ENCODE measurements at places on chromosomes 16 and 17. TPM values are rescaled to one million over a fixed set of nuclear protein-coding genes. Genes with fewer than 3 reads are reported as not detected.

DNA sequence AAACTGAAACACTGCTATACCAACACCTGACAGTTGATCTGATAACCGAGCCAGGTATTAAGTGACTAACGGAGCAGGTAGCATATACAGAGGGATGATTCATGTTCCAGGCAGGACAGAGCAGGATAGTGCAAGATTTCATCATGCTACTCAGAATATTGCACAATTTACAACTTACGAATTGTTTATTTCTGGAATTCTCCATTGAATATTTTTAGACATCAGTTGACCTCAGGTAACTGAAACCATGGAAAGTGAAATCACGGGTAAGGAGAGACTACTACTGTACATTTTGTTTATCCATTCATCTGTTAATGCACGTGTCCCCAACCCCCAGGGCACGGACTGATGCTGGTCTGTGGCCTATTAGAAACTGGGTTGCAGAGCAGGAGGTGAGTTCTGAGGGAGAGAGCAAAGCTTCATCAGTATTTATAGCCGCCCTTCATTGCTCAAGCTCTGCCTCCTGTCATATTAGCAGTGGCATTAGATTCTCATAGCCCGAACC, 14.5 kb upstream of the PPM1E start:
- DNase-seq: no peak
- H3K4me3 ChIP-seq: no peak overlapping the region
- no peak overlapping the region for H3K27ac ChIP-seq
- no peaks in the 10 kb centered on the region for H3K4me1 ChIP-seq
- H3K27me3 ChIP-seq: no peaks in the 10 kb centered on the region

GRCh38 chr17:1373707-1374237, 26.2 kb downstream of the YWHAE start:
- no peaks in the 10 kb centered on the region for H3K27me3 ChIP-seq
- no peak overlapping the region for H3K4me3 ChIP-seq
- DNase-seq: no peak
- no peak overlapping the region for H3K27ac ChIP-seq
- H3K36me3 ChIP-seq: no peaks in the 10 kb centered on the region
- peaks cover 80% of the 10 kb centered on the region for H3K4me1 ChIP-seq

GRCh38 chr17:8835631-8836364, 31.7 kb downstream of the PIK3R6 start:
- no peaks in the 10 kb centered on the region for H3K27me3 ChIP-seq
- no peak overlapping the region for H3K4me3 ChIP-seq
- no peak for DNase-seq
- no peak overlapping the region for H3K27ac ChIP-seq

DNA sequence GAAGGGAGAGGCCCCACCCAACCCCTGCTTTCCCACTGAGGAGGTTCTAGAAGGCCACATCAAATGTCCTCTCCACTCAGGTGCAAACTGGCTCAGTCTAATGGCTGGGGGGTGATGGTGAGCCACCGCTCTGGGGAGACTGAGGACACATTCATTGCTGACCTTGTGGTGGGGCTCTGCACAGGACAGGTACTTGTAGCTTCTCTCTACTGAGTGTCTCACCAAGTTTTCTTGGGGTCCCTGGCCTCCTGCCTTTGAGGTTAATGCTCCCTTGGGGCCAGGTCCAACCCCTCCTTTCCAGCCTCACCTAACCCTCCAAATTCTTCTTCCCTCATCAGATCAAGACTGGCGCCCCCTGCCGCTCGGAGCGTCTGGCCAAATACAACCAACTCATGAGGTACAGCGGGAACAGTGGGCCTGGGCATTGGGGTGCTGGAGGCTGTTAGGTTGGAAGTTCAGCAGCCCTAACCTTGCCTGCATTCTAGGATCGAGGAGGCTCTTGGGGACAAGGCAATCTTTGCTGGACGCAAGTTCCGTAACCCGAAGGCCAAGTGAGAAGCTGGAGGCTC, 5.7 kb downstream of the ENO3 start:
- H3K4me1 ChIP-seq: peaks cover 14% of the 10 kb centered on the region
- H3K36me3 ChIP-seq: peaks cover 6% of the 10 kb centered on the region
- no peak overlapping the region for H3K4me3 ChIP-seq

- no peak overlapping the region for H3K4me3 ChIP-seq
- no peaks in the 10 kb centered on the region for H3K27me3 ChIP-seq
- H3K36me3 ChIP-seq: no peaks in the 10 kb centered on the region
- no peak overlapping the region for H3K27ac ChIP-seq
- DNase-seq: no peak
- H3K4me1 ChIP-seq: peaks cover 5% of the 10 kb centered on the region
Observed at GRCh38 chr16:78504401-78504851, 405.0 kb downstream of the WWOX start.

GRCh38 chr16:11759163-11759834, 16.6 kb upstream of the TXNDC11 start:
- H3K4me1 ChIP-seq: no peaks in the 10 kb centered on the region
- no peaks in the 10 kb centered on the region for H3K27me3 ChIP-seq
- H3K4me3 ChIP-seq: no peak overlapping the region
- H3K27ac ChIP-seq: no peak overlapping the region
- H3K36me3 ChIP-seq: peaks cover 42% of the 10 kb centered on the region

GRCh38 chr16:4900750-4901149, 36.2 kb downstream of the PPL start:
- H3K36me3 ChIP-seq: no peaks in the 10 kb centered on the region
- peaks cover 5% of the 10 kb centered on the region for H3K27me3 ChIP-seq
- H3K4me1 ChIP-seq: no peaks in the 10 kb centered on the region
- no peak overlapping the region for H3K27ac ChIP-seq
- no peak overlapping the region for H3K4me3 ChIP-seq

DNA sequence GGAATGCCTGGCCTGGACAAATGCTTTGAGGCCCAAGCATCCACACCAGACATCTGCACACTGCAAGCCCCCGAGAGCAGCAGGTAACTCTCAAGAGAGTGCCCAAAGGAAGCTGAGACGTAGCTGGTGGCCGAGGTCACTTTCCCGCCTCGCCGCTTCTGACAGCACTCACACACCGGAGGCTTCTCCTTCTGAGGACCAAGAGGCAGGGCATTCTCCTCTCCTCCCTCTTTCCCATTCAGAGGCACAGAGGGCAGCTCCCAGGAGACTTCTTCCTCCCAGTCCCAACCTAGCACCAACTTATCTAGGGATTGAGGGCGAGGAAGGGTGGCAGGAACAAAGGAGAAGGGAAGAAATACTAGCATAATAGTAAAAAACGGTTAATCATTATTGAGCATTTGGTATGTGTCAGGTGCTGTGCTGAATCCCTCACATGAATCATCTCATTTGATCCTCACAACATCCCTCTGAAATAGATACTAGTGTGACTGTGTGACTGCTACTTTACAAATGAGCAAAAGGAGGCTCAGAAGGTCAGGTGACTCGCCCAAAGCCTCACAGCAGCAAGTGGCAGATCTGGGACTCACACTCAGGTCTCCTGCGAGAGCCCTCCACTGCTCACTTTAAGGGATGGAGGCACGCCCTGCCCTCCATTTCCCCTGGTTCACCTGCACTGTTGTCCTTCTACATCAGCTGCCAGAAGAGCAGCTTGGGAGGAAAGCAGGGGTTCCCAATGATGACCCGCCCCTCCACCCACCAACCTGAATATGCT, 41.8 kb downstream of the MYO18A start:
- H3K27me3 ChIP-seq: no peaks in the 10 kb centered on the region
- H3K36me3 ChIP-seq: peaks cover 3% of the 10 kb centered on the region
- peak overlapping the region; percentile 89 for H3K4me3 ChIP-seq
- H3K4me1 ChIP-seq: peaks cover 84% of the 10 kb centered on the region
- H3K27ac ChIP-seq: peak overlapping the region; percentile 83

DNA sequence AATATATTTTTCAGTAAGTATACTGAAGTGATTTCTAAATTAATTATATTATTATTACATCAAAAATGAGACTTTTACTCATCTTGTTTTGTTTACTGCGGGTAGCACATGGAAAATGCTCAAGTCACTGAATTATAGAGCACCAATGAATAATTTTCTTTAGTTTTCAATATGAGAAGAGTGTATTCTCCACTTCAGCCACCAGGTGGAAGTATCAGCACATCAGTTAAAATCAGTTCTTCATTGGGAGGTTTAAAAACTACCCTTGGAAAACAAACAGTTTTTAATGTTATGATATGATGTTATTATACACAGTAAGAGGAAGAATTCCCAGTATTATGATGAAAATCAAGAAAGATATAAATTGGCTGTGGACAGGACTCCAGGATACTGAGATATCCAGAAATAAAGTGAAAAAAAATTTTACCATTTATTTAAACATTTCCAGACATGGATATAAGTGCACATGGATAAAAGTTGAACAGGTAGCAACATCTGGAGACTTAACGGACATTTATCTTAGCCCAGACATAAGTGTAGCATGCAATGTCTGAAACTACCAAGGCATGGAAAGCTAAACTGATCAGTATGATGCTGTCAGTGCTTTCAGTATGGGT, 467.3 kb downstream of the KCNJ2 start:
- H3K36me3 ChIP-seq: no peaks in the 10 kb centered on the region
- no peak overlapping the region for H3K27ac ChIP-seq
- no peaks in the 10 kb centered on the region for H3K4me1 ChIP-seq
- no peak overlapping the region for H3K4me3 ChIP-seq
- no peak for DNase-seq

GRCh38 chr16:19410435-19411171, 7.1 kb upstream of the TMC5 start:
- H3K36me3 ChIP-seq: peaks cover 5% of the 10 kb centered on the region
- H3K27ac ChIP-seq: no peak overlapping the region
- peak overlapping the region; percentile 83 for H3K4me3 ChIP-seq
- DNase-seq: peak; percentile 1

DNA sequence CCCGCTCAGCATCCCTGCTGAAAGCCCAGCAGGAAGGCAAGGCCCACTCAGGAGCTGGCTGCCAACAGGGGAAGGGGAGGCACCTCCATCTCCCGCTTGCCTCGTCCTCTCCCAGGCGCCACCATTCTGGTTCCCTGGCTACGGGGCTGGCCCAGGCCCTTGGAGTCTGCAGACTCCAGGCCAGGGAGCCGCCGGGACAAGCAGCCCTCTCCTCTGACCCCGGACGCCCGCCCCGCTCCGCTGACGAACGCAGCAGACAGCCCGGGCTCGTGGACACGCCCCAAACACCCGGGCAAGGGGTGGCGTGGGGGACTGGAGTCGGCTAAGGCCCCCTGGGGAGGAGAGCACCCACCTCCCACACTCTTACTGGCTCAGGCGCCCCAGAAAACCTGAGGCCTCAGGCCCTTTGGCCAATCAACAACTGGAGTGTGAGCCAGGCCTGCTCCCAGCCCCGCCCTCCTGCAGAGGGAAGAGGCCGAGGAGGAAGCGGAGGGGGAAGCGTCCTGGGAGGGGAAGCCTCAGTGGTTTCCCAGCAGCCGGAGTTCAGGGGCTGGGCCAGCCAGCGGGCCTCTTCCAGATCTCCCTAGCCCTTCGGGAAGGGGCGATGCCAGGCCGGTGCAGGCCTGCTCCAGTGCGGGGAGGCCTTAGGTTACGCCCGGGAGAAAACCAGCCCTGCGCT, 4.2 kb downstream of the MNT start:
- peak; percentile 69 for DNase-seq
- H3K4me1 ChIP-seq: peaks cover 56% of the 10 kb centered on the region
- peaks cover 4% of the 10 kb centered on the region for H3K36me3 ChIP-seq
- H3K27ac ChIP-seq: no peak overlapping the region
- H3K27me3 ChIP-seq: no peaks in the 10 kb centered on the region

KRTAP9-4 gene
- total RNA-seq: not detected

GP1BA gene
- total RNA-seq: not detected

Data from activated T-cell treated with anti-CD3 and anti-CD28 coated beads, Interleukin-2, amount 50 U/mL, for 72 hours (primary cell).